ENCODE measurements at places on chromosomes 13 and 19. TPM values are rescaled to one million over a fixed set of nuclear protein-coding genes. Genes with fewer than 3 reads are reported as not detected.

Gene CATSPERD
- total RNA-seq = not detected

GRCh38 chr19:57642396-57643046 lies 9.6 kb downstream of the ZNF211 start:
- H3K27ac ChIP-seq = no peak overlapping the region
- no peak overlapping the region for H3K4me3 ChIP-seq
- H3K36me3 ChIP-seq = peaks cover 15% of the 10 kb centered on the region
- no peaks in the 10 kb centered on the region for H3K4me1 ChIP-seq
- H3K27me3 ChIP-seq = no peaks in the 10 kb centered on the region

Gene ANKRD24
- total RNA-seq = 2.3 TPM

GRCh38 chr13:107457686-107458085 lies 757.6 kb downstream of the LIG4 start:
- H3K4me3 ChIP-seq = no peak overlapping the region
- no peak for DNase-seq

GRCh38 chr19:43675269-43675879 lies 5.4 kb upstream of the PLAUR start:
- no peak overlapping the region for H3K4me3 ChIP-seq
- no peak overlapping the region for H3K27ac ChIP-seq
- peaks cover 1% of the 10 kb centered on the region for H3K4me1 ChIP-seq
- H3K27me3 ChIP-seq = no peaks in the 10 kb centered on the region
- no peaks in the 10 kb centered on the region for H3K36me3 ChIP-seq

DNA sequence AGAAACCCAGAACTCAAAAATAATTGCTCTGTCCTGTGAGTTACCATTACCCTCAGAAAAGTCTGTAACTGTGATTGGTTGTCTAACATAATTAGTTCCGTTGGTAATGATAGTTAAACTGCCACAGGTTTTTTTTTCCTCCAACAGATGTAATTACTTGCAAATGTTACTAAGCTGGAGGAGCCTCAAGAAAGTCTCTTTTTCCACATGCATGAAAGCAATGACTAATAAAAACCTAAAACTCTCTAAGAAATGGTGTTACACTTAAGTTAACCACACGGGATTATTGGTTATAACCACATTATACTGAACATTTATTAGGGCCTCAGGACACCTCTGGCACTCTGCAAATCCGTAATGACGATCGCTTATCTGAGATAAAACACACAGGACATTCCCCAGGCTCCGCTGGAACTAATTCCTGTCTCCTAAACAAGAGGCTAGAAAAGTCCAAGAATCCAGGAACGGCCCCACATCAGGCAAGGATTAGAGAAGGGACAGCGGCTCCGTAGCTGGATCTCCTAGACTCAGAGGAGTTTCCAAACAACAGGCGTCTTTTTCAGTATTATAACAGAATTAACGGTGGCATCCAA lies 753 bp downstream of the ZNF235 start:
- no peaks in the 10 kb centered on the region for H3K36me3 ChIP-seq
- no peak for DNase-seq
- no peaks in the 10 kb centered on the region for H3K27me3 ChIP-seq
- H3K4me1 ChIP-seq = peaks cover 4% of the 10 kb centered on the region

GRCh38 chr13:97976610-97977521 lies 23.4 kb downstream of the IPO5 start:
- H3K4me1 ChIP-seq = peaks cover 4% of the 10 kb centered on the region
- peak overlapping the region; percentile 74 for H3K27ac ChIP-seq
- H3K36me3 ChIP-seq = no peaks in the 10 kb centered on the region
- peak overlapping the region; percentile 88 for H3K4me3 ChIP-seq

DNA sequence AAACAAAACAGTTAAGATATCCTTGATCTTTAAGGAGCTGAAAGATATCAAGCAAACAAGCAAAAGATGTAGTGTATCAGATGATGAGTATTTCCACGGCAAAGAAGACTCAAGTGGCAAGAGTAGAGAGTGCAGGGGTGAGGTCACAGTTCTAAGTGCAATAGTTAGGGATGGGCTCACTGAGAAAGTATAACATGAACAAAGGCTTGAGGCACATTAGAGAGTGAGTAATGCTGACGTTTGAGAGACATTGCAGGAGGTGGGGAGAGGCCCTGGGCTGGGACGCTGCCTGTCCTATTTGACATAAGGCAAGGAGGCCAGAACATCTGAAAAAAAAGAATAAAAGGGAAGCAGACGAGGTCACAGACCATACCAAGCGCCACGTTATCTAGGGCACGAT lies 1.4 kb downstream of the DUXA start:
- DNase-seq = no peak
- no peaks in the 10 kb centered on the region for H3K4me1 ChIP-seq
- no peaks in the 10 kb centered on the region for H3K27me3 ChIP-seq

- H3K4me1 ChIP-seq = peaks cover 6% of the 10 kb centered on the region
- no peaks in the 10 kb centered on the region for H3K27me3 ChIP-seq
- H3K36me3 ChIP-seq = peaks cover 13% of the 10 kb centered on the region
- H3K27ac ChIP-seq = no peak overlapping the region
- no peak overlapping the region for H3K4me3 ChIP-seq
- DNase-seq = no peak
Observed at GRCh38 chr19:5892772-5893275, 10.8 kb downstream of the NDUFA11 start.

Gene LHB
- not detected for total RNA-seq

DNA sequence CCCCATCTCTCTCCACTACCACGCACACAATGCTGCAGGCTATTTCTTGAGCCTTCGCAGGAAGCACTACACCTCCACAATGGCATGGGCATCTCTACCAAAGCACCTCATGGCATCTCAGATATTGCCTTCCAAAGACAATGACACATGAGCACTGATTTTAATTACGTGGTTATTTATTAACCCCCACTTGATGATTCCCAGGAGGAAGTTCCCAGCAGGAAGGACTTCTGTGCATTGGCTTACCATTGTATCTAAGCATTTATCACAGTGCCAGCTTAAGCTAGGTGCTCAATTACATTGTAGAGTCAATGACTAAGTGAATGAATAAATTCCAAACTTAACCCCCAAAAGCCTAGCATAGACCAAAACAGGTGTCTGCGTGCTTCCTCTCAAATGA lies 101.4 kb downstream of the ABCC4 start:
- no peak overlapping the region for H3K4me3 ChIP-seq
- no peaks in the 10 kb centered on the region for H3K27me3 ChIP-seq
- H3K4me1 ChIP-seq = no peaks in the 10 kb centered on the region
- no peak overlapping the region for H3K27ac ChIP-seq
- H3K36me3 ChIP-seq = peaks cover 5% of the 10 kb centered on the region

DNA sequence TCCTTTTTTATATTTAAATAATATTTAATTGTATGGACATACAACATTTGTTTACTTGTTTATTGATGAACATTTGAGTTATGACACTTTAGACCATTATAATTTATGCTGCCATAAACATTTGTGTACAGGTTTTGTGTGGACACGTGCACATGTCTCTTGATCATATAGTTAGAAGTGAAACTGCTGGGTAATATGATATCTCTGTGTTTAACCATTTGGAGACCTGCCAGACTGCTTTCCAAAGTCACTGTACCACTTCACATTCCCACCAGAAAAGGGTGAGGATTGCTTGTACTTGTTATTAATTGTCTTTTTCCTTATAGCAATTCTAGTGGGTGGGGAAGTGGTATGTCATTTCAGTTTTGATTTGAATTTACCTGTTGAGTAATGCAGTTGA lies 145.6 kb upstream of the KLHL1 start:
- H3K27me3 ChIP-seq = no peaks in the 10 kb centered on the region
- no peaks in the 10 kb centered on the region for H3K4me1 ChIP-seq
- H3K27ac ChIP-seq = no peak overlapping the region
- no peaks in the 10 kb centered on the region for H3K36me3 ChIP-seq
- DNase-seq = peak; percentile 28

- no peak overlapping the region for H3K27ac ChIP-seq
- H3K27me3 ChIP-seq = no peaks in the 10 kb centered on the region
- no peaks in the 10 kb centered on the region for H3K4me1 ChIP-seq
- H3K4me3 ChIP-seq = no peak overlapping the region
- DNase-seq = no peak
Observed at GRCh38 chr13:101951114-101951513, 450.7 kb downstream of the FGF14 start.

Gene CAMSAP3
- total RNA-seq = not detected

- DNase-seq = no peak
- no peaks in the 10 kb centered on the region for H3K27me3 ChIP-seq
- H3K36me3 ChIP-seq = no peaks in the 10 kb centered on the region
- no peak overlapping the region for H3K4me3 ChIP-seq
- H3K27ac ChIP-seq = no peak overlapping the region
Observed at GRCh38 chr13:52885141-52885540, 36.7 kb upstream of the PCDH8 start.

Gene HIPK4
- total RNA-seq = 0.17 TPM

GRCh38 chr13:112574834-112575613 lies 12.9 kb downstream of the TUBGCP3 start:
- H3K4me3 ChIP-seq = no peak overlapping the region
- no peaks in the 10 kb centered on the region for H3K27me3 ChIP-seq
- H3K36me3 ChIP-seq = no peaks in the 10 kb centered on the region
- peak overlapping the region; percentile 9 for H3K27ac ChIP-seq
- peaks cover 2% of the 10 kb centered on the region for H3K4me1 ChIP-seq

DNA sequence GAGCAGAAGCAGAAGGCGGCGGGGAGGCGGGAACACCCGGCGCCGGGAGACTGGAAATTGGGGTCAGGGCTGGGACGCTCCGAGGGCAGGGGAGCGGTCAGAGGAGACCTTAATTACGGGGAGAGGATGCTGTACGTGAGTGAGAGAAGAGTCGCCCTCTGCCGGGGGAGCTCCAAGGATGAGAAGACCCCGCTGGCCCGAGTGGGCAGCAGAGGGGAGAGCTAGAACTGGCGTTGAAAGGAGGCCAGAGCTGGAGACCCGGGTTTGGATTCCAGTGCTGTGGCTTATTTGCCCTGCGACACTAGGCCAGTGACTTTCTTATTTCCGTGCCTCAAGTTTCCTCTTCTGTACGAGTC lies 536 bp downstream of the FAM32A start:
- no peaks in the 10 kb centered on the region for H3K27me3 ChIP-seq
- peak overlapping the region; percentile 83 for H3K27ac ChIP-seq
- peak; percentile 45 for DNase-seq
- H3K4me3 ChIP-seq = peak overlapping the region; percentile 93
- peaks cover 15% of the 10 kb centered on the region for H3K36me3 ChIP-seq

GRCh38 chr13:99870541-99870940 lies 101.0 kb downstream of the ZIC5 start:
- no peak for DNase-seq
- peaks cover 2% of the 10 kb centered on the region for H3K27me3 ChIP-seq
- no peaks in the 10 kb centered on the region for H3K36me3 ChIP-seq
- H3K4me1 ChIP-seq = no peaks in the 10 kb centered on the region
- H3K4me3 ChIP-seq = no peak overlapping the region

DNA sequence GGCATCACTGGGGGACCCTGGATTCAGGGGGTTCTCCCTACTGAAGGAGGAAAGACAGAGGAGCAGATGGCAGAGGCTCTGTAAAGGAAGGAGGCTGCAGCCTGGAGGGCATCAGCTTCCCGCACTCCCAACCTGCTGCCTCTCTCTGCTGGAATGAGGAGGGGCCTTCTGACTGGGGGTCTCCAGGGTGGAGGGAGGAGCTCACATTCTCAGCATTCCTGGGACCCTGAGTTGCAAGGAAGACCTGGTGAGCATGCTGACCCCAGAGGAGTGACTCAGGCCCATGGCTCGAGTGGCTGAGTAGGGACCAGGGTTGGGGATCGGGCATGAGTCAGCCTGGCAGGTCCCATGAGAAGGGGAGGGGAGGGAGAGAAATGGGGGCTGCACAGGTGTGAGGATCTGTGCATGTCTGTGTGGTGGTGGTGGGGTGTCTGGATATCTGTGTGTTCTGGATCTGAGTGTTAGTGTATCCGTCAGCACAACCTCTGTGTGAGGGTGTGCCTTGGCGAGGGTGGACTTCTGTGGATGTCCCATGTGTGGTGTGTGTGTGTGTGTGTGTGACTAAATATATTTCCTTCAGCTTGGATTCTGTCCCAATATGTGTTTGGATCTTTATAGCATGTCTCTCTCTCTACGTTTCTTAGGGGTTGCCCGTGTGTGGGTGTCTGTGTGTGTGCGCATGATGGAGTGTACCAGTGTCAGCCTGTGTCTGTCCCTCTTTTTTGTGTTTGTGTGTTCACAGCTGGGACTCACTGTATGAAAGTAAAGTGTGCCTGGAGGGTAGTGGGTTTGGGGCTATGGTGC lies 4.6 kb downstream of the AXL start:
- no peaks in the 10 kb centered on the region for H3K27me3 ChIP-seq
- H3K4me1 ChIP-seq = peaks cover 50% of the 10 kb centered on the region
- H3K36me3 ChIP-seq = peaks cover 46% of the 10 kb centered on the region
- H3K4me3 ChIP-seq = peak overlapping the region; percentile 18
- peak; percentile 96 for DNase-seq
- H3K27ac ChIP-seq = peak overlapping the region; percentile 99

DNA sequence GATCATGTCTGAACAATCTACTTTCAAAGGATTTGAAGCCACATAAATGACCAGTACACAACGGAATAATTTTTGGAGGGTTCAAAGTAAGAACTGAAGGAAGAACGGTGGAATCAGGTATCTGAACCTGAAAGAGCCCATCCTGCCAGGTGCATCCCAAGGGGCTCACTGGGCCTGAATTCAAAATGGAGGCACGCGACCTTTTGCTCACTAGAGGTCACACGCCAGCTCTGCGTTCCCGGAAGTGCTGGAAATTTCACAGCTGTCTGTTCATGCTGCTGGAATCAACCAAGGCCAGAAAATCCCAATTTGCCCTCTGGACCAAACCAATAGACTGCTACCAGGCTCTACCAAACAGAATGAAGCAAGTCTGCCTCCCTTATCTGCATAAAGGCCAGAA lies 4.2 kb upstream of the RASA3 start:
- H3K4me3 ChIP-seq = no peak overlapping the region
- H3K27ac ChIP-seq = no peak overlapping the region
- H3K36me3 ChIP-seq = no peaks in the 10 kb centered on the region

- peaks cover 9% of the 10 kb centered on the region for H3K4me1 ChIP-seq
- H3K4me3 ChIP-seq = no peak overlapping the region
- H3K27me3 ChIP-seq = no peaks in the 10 kb centered on the region
- H3K27ac ChIP-seq = no peak overlapping the region
- peaks cover 11% of the 10 kb centered on the region for H3K36me3 ChIP-seq
Observed at GRCh38 chr13:114080739-114081561, 51.5 kb downstream of the RASA3 start.

Gene DENND1C
- total RNA-seq = not detected

Gene VSIG10L
- total RNA-seq = 0.26 TPM

Gene SULT2B1
- not detected for total RNA-seq

GRCh38 chr13:113064534-113065405 lies 40.8 kb upstream of the F7 start:
- H3K36me3 ChIP-seq = no peaks in the 10 kb centered on the region
- peak; percentile 75 for DNase-seq
- H3K4me3 ChIP-seq = no peak overlapping the region

- H3K27me3 ChIP-seq = no peaks in the 10 kb centered on the region
- no peaks in the 10 kb centered on the region for H3K36me3 ChIP-seq
- no peak overlapping the region for H3K4me3 ChIP-seq
- peaks cover 14% of the 10 kb centered on the region for H3K4me1 ChIP-seq
Observed at GRCh38 chr19:10747674-10748073, 29.8 kb downstream of the DNM2 start.
